ENCODE measurements at places on chromosomes 13 and 19.

DNA sequence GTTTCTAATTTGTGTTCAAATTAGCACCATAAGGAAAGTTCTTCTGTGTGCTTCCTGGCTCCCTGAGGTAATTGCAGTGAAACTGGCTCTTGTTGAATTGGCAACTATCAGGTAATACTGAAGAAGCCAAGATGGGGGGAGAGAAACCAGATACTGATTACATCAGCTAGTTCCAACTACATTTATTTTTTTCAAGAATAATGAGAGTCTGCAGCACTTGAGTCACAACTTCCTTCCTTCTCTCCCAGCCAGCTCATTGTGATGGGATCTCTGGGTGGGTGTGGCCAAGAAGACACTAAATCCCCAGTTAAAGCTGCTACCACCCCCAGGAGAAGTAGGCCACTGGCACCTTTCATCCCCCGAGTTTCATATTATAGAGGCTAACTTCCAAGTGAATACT is 100.7 kb upstream of the RXFP2 start:
- no peak for DNase-seq

DNA sequence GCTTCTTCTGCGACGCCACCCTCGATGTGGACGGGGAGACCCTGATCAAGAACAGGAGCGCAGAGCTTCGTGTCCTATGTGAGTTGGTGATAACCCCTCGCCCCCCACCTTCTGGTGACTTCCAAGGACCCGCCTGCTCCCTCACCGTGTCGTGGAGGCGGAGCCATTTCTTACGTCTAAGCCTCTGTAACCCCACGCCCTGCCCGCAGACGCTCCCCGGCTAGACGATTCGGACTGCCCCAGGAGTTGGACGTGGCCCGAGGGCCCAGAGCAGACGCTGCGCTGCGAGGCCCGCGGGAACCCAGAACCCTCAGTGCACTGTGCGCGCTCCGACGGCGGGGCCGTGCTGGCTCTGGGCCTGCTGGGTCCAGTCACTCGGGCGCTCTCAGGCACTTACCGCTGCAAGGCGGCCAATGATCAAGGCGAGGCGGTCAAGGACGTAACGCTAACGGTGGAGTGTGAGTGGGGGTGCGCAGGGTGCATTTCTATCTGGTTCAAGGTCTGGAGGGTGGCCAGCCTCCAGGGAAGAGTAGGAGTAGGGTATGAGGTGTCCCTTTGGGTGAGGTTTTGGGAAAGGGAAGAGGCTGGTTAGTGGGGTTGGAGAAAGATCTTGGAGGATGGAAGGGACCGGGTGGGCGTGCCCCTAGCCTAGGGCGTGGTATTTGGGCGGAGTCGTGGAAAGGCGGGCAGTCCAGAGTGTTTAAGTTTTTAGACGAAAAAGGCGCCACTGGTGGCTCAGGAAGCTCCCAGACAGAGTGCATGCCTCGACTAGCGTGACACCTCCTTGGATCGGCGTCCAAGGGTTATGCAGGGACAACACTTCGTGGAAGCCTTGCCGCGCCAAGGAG is 3.3 kb downstream of the ICAM5 start:
- no peak for DNase-seq

DNA sequence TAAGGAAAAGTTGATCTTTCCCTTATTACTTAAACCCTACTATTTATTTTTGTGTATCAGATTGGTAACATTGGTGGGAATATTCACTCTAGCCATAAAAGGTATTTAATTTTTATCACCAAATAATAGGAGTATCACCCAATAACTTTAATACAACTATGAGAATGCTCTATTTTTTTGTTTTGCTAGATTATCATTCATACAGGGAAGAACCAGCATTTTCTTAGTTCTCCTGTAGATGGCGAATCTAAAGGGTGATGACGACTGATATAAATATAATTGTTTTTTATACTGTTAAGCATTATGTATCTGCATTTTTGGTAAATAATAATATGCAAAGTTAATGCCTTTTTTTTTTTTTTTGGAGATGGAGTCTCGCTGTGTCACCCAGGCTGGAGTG is 7.9 kb upstream of the FRY start:
- DNase-seq: no peak

- DNase-seq: no peak
Observed at GRCh38 chr13:31413516-31413915, 213.7 kb downstream of the B3GLCT start.

DNA sequence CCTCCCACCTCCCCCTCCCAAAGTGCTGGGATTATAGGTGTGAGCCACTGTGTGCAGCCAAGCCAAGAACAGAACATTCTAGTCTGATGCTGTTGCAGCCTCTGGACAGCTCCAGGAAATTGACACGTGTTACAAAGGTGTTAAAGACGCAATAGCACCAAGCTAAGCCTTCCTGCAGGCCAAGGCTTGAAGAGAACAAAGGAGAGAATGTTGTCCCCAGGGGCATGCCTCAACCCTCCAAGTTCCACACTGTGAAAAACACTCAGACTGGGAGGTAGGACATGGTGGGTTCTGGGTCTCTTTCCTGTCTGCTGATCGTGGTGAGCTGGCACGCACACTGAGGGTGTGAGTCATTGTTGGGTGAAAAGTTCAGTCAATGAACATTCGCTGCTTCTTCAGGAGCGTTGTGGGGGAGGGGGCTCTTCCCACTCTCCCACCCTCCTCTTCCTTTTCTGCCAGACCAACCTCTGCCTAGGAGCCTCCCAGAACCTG is 5.3 kb upstream of the PTPRS start:
- DNase-seq: no peak

- no peak for DNase-seq
Observed at GRCh38 chr13:80509264-80509663, 168.3 kb upstream of the SPRY2 start.
